ENCODE measurements at places on chromosomes 5 and 9.

DNA sequence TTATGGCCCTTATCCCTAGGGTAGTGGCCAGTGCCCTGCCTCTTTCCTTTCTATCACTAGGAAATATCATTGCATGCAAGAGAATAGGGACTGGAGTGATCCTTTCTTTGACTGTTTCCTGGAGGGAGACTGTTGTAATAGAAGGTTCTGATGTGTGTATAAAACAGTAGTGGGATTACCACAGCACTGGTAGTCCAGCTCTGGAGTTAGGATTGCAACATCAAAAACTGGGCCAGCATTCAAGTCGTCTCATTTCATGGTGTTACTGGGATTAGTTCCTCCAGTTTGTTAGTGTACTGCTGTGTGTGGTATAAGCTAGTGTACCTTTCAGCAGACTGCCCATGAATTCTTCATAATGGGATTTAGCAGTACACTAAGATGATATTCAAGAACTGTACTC, 45.8 kb downstream of the KIAA1958 start:
- peak; percentile 68 for DNase-seq

DNA sequence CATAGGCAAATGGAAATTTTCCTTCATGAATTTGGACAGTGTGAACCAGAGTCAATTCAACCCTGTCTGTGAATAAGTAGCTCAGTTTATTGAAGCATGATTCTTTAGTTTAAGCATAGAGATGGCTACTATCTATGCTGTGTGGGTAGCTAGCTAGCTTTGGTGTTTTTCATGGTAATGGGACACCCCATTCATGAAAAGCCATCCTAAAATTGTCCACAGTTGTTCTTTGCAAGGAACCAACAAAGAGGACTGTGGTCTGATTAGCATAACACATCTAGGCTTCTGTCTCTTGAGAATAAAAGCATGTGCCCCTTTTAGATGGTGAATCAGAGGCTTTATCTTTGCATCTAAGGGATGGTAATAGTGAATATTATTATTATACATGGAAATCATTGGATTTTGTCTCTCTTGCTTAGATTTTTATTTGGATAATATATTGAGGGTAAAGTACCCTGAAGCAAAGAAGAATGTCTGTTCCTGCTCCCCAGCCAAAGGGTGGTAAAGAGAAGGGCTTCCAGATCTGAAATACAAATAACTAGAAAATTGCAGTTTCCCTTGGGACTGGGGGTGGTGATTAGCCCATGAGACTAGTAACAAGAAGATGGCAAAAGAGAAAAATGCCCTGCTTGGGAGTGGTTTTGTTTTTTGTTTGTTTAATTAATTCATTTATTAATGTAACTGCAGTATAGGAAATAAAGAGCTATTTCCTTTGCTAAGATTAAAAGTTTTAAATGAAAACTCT, 624.2 kb upstream of the ZNF608 start:
- peak; percentile 29 for DNase-seq

DNA sequence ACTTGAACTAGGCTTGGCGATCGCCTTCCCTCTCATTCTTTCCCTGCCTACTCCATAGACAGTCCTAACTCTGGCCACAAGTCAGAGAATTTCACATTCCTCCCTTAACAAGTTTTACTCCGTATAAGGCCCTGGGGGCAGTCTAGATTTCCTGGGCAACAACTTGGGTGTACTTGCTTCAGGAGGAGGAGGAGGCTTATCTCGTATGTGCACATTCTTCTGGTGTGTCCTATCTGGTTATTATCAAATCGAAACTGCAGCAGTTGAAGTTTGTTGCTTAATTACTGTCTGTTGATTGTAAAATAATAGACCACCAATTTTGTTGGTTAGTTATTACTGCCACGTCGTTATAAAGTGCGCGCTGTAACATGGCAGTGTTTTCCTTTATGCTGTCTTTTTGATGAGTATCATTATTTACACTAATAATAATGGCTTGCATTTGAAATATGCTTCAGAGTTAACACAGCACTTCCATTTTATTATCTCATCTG, 42.0 kb downstream of the PIP5K1B start:
- no peak for DNase-seq

DNA sequence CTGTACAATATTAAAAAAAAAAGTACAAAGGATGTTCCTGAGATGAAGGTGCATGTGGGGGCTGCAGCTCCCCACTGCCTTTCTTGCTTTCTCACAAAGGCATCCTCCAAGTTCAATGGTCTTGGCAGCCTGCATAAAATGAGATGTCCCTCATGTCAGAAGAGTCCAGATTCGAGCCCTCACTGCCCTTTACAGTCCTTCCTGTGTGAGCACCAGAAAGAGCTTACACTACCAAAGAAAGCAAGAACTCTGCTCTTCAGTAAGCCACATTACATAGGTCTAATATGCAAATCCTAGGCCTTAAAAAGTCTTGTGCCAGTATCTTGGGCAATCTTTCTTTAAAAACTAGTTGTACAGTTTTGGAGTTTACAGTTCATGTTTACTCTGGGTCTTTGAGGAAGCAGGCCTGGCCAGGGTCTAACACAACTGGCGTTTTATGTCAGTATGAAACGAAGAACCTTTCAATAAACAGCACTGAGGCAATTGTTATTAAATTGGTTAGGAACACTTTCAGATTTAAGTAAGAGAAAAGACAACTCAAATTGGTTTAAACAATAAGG, 36.0 kb downstream of the CSF2 start:
- no peak for DNase-seq

DNA sequence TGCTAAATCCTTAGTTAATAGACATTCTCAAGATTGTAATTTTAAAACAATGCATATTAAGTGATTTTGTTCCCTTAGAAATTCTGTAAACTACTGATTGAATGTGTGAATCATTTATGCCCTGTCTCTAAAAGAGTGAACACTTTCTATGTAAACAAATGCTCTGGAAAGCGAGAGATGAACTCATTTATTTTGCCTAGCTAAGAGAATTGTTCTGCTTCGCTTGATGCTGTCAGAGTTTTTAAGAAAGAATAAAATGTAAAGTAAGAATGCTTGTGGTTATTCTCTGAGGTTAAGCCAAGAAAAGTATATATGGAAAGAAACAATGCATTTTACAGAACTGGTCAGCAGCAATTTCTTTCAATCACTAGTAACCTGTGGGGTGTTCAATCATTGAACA, 347.4 kb upstream of the NUDT12 start:
- peak; percentile 54 for DNase-seq

- peak; percentile 6 for DNase-seq
These were observed 124.0 kb upstream of the PJA2 start for GRCh38 chr5:109533751-109534272.

- DNase-seq = peak; percentile 27
These were observed 257.2 kb downstream of the ARRDC3 start for GRCh38 chr5:91125916-91126315.

- no peak for DNase-seq
These were observed 368.7 kb upstream of the ZNF608 start for GRCh38 chr5:125115195-125115525.

GRCh38 chr9:18783909-18784308, 249.1 kb downstream of the SAXO1 start:
- DNase-seq = no peak

- DNase-seq = no peak
These were observed 262.4 kb upstream of the KIF2A start for GRCh38 chr5:62043289-62044280.

DNA sequence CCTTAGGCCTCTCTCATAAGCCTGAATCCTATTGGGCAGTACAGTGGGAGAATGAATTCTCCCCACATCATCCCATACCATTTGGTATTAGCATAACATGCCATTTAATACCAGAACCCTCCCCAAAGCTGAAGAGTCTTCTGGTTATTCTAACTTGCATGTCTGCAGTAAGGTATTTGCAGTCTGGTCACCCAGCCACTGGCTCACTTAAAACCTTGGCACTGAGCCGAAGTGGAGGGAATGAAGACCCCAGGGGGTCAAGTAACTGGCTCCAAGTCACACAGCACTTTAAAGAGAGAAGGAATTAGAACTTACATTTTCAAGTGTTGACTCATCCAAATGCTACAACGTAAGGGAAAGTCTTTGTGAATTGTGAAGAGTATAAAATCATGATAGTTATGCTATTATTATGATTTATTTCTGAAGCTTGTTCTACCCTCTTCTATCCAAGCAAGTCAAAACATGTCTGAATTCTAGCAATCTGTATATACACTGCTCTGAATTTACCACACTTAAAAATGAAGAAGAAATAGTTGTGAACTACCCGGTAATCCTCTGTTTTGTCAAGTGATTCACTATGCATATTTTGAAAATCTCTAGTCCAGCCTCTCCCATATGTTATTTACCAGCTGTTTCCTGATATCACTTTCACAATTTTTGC, 28.5 kb downstream of the GLRA1 start:
- DNase-seq = peak; percentile 99

DNA sequence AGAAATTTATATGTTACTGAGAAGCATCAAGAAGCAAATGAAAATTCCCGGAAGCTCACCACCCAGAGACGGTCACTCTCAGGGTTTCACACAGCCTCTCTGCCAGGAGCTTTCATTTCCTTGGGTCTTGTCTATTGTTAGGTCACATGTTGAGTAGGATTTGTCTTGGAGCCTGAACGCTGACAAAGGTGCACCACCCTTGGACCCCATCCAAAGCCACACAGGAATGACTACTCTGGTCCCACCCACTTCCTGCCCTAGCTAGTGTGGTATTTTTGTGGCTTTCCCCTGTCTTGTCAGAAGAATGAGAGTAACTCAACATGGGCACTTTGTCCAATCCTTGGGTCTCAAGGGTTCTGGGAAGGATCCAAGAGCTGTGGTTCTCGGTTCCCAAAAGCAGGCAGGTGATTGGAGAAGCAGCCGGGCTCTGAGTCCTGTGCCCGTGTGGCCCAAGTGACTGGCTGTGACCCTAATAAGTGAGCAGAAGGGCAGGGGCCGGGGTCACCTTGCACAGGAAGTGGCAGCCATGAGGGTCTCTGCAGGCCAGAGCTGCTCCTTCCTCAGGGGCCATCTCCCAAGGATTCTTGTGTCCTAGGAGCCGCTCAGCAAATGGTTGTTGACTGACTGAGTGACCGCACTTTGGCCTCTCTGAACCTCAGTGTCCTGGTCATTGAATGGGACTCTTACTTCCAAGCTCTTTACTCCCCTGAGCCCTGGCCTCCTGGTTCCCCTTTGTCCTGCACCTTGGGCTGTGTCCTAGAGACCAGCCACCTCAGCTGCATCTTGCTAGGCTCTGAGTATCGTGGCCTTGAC, 6.9 kb downstream of the FGD3 start:
- DNase-seq = peak; percentile 43

DNA sequence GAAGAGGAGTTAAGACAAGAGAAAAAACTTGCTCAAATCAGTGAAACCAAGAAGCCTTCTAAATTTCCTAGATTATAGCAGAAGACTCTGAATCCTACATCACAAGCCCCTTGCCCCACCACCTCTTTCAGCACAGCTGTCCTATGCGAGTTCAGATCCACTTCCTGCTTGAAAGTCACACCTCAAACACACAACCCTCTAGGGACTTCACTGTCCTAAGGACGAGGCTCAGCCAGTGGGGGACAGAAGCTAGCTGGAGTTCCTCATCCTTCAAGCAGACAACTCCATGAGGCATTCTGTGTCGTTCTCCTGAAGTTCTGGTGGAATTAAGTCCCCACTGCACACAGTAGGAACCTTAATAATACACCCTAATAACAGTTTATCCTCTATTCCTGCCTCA, 44.3 kb downstream of the NRG2 start:
- DNase-seq = no peak

- peak; percentile 10 for DNase-seq
These were observed 261.7 kb downstream of the ARHGEF28 start for GRCh38 chr5:73887688-73888087.

DNA sequence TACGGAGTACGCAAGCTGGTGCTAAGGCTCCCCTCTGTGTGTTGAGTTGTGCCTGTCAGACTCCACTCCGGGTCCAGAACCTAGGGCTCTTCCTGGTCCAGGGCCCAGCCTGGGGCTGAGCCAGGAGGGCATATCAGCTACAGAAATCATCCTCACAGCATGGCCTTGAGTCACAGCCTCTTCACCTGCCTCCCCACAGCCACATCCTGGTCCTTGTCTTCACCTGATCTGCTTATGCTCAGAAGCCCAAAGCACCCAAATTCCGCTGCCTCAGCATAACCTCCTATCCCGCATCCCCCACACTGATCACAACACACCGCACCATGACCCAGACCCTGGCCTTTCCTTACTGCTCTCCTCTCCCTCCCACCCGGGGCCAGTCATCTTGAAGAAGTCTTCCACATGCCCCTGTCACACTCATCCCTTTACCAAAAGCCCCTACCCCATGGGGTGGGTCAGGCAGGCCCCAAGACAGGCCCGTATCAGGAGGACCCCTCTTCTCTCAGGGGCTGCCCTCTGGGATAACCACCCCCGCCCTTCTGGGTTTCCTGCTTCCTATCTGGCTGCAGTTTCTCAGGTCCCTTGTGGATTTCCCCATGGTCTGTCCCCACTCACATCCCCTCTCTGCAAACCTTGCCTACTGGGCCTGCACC, 1.3 kb upstream of the IL3 start:
- no peak for DNase-seq

DNA sequence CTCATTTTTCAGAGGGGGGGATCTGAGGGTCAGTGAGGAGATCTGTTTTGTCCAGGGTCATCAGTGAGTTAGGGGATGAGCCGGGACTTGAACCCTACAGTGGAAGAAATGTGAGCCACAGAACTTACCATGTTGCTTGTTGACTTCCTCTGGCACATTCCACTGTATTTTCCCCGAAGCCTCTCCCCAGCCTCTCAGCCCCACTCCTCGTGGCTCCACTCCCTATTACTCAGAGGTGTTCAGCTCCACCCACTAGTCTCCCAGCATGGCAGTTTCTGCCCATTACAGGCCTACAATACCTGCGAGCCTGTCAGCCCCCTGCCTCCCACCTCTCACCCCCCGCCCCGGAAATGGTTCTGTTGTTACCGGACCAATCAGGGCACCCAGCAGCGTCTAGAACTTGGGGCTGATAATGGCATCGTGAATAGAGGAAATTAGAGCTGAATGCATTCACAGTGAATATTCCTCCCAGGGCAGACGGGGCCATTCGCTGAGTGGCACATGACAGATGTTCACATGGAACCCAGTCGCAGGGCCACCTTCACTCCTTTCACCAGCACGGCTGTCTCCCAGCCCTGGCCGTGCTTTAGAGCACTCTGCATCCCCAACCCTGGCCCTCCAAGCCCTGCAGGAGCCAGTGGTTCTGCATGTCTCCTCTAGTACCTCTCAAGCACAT, 81.6 kb downstream of the KCNIP1 start:
- DNase-seq = no peak

- no peak for DNase-seq
These were observed 103.1 kb upstream of the ISL1 start for GRCh38 chr5:51279983-51280706.

DNA sequence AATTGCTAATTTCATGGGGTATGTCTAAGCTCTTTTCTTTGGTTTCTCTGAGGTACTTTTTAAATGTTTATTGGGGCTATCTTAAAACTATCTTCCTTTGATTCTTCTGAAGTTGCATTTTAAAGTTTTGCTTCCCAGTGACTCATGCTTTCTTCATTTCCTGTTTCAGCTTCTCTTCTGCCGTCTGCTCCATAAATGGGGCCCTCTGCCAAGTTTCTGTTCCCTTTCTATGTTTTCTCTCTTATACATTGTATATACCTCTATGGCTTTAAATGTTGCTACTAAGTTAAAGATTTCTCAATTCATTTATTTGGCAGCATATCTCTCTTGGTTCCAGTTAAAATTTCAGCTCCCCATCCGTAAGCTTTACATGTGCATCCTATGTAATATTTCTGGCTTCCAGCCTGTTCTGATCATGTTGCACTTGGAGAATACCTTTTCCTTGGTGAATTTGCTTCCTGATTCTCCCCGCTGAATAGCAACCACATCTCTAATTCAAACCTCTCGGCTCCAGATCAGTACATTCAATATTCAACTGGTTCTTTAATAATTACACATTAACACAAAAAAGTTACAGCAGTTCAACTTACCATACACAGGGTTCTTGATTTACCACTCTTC, 125.3 kb downstream of the ST8SIA4 start:
- DNase-seq = peak; percentile 86
